Effector CD8-positive, alpha-beta T cell (primary cell): ENCODE measurements at places on chromosomes 3 and 15.

DNA sequence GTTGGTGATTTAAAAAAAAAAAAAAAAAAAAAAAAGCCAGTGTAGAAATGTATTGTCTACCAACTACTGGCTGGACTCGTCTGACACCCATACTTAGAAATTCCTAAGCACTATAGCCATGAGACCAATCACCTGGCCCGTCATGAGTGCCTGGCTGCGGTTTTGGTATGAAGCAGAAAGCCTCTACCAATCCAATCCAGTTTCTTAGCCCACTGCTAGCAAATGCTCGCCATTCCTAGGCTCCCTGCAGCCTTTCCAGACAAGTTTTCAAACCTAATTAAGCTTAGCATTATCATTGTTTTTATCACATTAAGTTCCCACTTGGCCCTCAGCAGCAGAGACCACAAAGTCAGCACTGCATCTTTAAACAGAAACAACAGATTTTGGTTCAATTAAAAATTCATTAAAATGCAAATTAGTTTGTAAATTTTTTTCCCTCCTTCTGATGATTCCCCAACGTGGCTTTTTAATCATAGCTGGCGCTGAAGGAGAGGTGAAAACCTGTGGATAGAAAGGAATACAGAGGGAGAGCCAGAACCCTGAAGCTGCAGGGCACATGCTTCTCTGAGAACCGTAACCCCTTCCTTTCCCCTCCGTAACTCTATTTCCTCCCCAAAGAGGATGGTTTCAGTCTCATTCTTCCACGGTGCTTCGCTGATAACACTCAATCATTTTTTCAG, 32.2 kb upstream of the ST8SIA2 start:
- no peak for DNase-seq

GRCh38 chr15:58381697-58382096, 50.1 kb upstream of the LIPC start:
- no peak for DNase-seq

- no peak for DNase-seq
Observed at GRCh38 chr3:129602730-129603560, 3.5 kb downstream of the PLXND1 start.

GRCh38 chr3:184345317-184346144, 8.1 kb downstream of the FAM131A start:
- no peak for DNase-seq

DNA sequence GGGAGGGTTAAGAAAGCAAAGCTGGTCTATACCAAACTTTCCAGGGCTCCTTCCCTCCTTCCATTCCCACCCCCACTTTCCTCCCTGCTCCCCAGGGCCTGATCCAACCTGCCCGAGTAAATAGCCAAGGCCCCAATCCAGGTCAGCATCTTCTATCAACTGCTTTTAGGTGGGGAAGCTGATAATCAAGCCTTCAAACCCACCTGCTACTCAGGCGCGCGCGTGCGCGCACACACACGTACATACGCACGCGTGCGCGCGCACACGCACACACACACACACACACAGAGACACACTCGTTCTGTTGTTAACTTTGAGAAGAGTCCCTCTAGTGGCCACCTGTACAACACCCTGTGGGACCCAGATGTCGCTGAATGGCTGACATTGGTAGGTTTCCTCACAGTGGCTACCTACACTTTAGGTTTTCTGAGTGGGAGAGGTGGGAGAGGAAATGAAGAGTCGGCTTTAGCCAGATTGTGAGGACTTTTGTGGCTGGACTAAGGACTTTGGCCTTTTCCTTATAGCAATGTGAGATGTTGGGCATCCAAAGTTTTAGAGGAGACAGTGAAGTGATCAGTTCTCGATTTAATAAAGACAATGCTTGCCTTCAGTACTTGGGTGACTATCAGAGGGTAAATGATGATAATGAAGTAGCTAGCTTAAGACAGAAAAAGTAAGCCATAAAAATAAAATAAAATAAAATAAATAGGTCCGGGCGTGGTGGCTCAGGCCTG, 179.9 kb upstream of the C2CD4B start:
- DNase-seq: peak; percentile 16

- no peak for DNase-seq
Observed at GRCh38 chr15:70008697-70009290, 88.9 kb downstream of the TLE3 start.

GRCh38 chr3:97515076-97515475, 249.5 kb upstream of the ARL6 start:
- no peak for DNase-seq

DNA sequence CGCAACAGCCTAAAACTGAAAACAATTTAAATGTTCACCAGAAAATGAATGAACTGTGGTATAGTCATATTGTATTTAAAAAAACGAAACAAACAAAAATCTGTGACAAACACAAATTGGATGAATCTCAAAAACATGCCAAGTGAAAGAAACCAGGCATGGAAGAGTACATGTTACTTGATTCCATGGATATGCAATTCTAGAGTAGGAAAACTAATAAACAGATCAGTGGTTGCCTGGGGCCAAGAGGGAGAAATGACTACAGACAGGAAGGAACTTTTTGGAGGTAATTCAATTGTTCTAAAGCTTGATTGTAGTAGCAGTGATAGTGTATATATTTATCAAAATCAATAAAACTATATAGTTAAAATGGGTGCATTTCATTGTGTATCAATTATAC, 16.8 kb downstream of the UBE3A start:
- no peak for DNase-seq

DNA sequence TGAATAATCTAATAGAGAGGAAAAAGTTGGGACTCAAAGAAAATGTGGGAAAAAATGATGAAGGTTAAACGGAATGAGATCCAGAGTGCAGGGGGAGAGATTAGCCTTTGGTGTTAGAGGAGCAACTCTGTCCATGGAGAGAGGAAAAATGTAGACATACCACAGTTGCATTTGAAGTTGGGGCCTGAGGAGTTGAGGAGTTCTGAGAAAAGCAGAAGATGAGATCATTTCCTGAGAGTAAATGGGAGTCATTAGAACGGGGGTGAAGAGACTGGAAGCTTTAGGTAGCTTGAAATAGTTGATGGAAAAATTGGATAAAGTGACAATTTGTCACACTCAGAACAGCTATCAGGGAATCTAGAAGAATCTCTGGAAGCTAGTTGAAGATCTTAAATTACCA, 7.3 kb downstream of the CCR5AS start:
- no peak for DNase-seq

DNA sequence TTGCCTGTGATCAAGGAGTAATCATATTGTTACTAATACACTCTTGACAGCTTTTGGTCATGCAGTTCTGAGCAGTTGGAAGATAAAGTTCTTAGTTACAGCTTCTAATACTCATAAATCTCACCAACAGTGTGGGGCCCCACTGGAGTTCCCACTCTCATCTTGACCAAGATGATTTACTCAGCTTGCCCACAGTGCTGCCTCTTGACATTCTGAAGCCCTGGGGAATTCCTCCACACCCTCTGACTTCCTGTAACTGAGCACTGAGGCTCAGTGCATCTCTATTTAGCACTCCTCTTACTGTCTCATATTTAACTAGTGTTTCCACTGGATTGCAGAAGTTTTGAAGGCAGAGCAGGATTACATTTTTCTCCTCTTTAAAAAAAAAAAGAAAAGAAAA, 1.9 kb upstream of the ARL6IP5 start:
- peak; percentile 33 for DNase-seq

- no peak for DNase-seq
Observed at GRCh38 chr15:56038015-56038414, 44.6 kb upstream of the NEDD4 start.

- DNase-seq: no peak
Observed at GRCh38 chr3:79848876-79849275, 81.1 kb upstream of the ROBO1 start.

DNA sequence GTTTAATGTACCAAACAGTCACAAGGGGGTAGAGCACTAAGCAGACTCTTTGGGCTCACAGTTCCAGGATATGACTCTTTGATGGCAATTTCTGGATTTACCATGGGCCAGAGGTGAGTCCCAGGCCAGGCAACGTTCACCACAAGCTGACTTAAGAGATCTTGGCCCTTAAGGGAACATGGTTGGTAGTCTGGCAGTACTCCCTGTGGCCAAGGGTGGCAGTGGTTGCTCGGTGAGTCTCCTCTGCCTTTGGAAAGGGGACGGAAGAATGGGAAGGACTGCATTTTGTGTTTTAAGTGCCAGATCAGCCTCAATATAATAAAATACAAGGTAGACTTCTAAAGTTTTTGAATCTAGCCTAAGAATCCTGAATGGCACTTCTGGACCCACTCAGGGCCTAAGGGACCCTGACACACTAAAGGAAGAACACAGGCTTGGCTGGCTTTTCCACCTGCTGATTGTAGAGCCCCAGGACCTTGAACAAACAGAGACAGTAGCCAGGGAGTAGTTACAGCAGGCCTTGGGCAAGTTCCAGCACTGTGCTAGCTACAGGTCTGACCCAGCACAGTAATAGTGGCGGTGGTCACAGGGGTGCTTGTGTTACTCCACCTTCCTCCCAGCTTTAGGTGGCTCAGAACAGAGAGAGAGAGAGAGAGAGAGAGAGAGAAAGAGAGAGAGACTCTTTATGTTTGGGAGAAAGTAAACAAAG, 730.7 kb upstream of the ALCAM start:
- DNase-seq: no peak

GRCh38 chr15:77483425-77484140, 62.9 kb downstream of the HMG20A start:
- no peak for DNase-seq

- no peak for DNase-seq
Observed at GRCh38 chr3:132504375-132504933, 87.2 kb downstream of the DNAJC13 start.

DNA sequence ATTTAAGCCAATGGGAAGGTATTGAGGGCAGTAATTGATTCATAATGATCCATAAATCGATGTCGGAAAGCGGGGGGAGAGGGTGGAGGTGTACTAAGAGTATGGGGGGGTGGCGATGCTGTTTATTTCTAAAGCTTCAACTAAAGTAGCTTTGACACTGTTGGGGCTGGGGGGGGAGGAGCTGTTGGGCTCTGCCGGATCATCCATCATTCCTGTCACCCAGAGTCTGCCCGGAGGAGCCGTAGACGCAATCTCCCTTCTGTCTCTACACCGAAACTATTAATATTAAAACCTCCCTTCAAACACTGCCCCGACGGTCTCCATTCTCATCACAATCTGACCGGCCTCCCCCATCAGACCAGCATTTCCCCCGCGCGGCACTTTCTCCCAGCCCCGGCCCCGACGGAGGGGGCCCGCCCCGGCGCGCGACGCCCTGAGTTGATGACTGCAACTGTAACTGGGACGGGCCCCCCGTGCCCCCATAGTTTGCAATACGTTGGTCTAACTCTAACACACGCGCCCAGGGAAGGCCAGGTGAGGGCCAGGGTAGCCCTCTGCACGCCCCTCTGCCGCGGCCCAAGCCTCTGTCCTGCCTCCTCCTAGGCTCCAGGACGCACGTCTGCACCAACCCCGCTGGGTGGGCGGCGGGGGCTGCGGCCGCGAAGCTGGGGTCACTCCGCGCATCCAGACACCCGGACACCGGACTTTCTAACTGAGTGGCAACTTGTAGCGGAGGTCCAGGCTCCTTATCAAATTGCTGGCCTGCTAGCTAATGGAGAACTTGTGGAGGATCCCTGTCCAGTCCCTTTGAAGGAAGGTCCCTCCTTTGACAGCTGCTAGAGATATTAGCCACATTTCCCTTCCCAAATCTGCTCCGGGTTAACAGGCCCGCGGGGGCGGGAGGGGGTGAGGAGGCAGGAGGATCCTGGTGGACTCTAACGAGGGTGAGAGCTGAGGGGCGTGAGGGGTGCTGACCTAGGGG, 212.0 kb downstream of the MEIS2 start:
- DNase-seq: no peak

DNA sequence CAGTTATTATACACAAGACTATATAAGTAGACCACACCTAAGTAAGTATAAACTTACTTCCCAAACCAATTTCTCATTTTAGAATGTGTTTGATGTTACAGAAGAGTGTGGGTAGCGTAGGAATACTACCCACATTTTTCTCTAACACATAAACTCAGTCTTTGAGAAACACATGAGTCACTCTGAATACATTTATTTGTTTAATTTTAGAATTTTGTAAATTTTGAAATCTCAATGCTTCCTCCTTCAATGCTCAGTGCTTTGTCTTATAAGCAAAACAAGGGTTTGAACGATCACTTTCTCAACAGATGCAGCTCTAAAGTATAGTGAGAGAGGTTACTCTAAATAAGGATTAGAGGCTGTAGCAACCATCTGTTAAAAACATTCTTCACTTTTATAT, 700.8 kb downstream of the SI start:
- DNase-seq: no peak

- no peak for DNase-seq
Observed at GRCh38 chr15:42344763-42345162, 14.5 kb upstream of the CAPN3 start.

GRCh38 chr3:18443665-18444594, 18.8 kb upstream of the SATB1 start:
- DNase-seq: no peak

GRCh38 chr3:151443583-151443982, 17.3 kb downstream of the IGSF10 start:
- no peak for DNase-seq

DNA sequence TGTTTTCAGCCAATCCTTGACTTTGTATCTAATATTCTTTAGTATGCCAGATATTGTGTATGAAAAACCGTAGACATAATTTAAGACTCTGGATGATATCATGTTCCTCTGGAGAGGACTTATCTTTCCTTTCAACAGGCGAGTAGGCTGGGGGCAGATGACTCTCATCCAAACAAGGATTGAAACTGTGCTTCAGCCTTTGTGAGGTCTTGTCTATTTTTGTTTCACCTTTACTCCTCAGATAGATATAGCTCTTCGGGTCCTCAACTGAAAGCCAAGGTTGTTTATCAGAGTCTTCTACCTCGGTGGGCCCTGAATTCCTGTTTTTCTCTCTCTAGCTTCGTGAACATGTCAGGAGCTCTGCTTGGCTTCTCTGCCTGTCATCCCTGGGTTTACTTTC, 66.0 kb downstream of the C3orf20 start:
- DNase-seq: no peak

- no peak for DNase-seq
Observed at GRCh38 chr15:65305776-65306175, 1.3 kb downstream of the RNU5B-1 start.

- DNase-seq: no peak
Observed at GRCh38 chr3:18738393-18739098, 313.4 kb upstream of the SATB1 start.

GRCh38 chr15:42593143-42593542, 17.7 kb downstream of the STARD9 start:
- no peak for DNase-seq

GRCh38 chr3:19596408-19596807, 337.6 kb downstream of the EFHB start:
- no peak for DNase-seq
